Activated naive CD8-positive, alpha-beta T cell treated with anti-CD3 and anti-CD28 coated beads for 36 hours (primary cell): ENCODE measurements at places on chromosomes 6 and 20. TPM values are rescaled to one million over a fixed set of nuclear protein-coding genes. Genes with fewer than 3 reads are reported as not detected.

- H3K36me3 ChIP-seq = peaks cover 6% of the 10 kb centered on the region
- no peak overlapping the region for H3K27ac ChIP-seq
- DNase-seq = no peak
- no peak overlapping the region for H3K4me3 ChIP-seq
- H3K4me1 ChIP-seq = no peaks in the 10 kb centered on the region
- H3K27me3 ChIP-seq = no peaks in the 10 kb centered on the region
These were observed 147.1 kb downstream of the PREX1 start for GRCh38 chr20:48680650-48681049.

GRCh38 chr6:170405311-170405975 is 98.9 kb downstream of the FAM120B start:
- no peak overlapping the region for H3K4me3 ChIP-seq
- no peaks in the 10 kb centered on the region for H3K27me3 ChIP-seq
- H3K27ac ChIP-seq = peak overlapping the region; percentile 21
- no peaks in the 10 kb centered on the region for H3K4me1 ChIP-seq
- no peak for DNase-seq
- peaks cover 24% of the 10 kb centered on the region for H3K36me3 ChIP-seq

DNA sequence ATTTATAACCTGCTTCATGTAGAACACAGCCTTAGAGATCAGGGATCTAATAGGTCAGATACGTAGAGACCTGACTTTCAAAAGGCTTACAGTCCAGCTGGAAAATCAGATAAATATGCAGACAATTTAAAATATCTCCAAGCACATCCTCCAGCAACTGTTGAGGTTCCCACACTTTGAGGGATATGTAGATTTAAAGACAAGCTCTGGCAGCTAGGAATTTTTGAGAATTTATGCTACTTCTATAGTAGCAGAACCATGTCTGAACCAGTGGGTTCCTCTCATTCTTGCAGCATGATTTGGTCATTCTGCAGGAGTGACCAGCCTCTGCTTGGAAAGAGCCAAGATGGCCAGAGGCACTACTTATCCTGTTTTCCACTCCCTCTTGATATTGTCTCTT is 60.5 kb downstream of the CYB5R4 start:
- no peaks in the 10 kb centered on the region for H3K27me3 ChIP-seq
- no peak overlapping the region for H3K27ac ChIP-seq
- no peak for DNase-seq
- H3K4me3 ChIP-seq = no peak overlapping the region

- H3K27ac ChIP-seq = no peak overlapping the region
- H3K36me3 ChIP-seq = no peaks in the 10 kb centered on the region
- DNase-seq = no peak
- peaks cover 28% of the 10 kb centered on the region for H3K27me3 ChIP-seq
These were observed 2.8 kb downstream of the COL9A3 start for GRCh38 chr20:62819494-62820174.

GRCh38 chr6:53725791-53726575 is 60.4 kb upstream of the KLHL31 start:
- no peak overlapping the region for H3K4me3 ChIP-seq
- no peak overlapping the region for H3K27ac ChIP-seq
- peaks cover 2% of the 10 kb centered on the region for H3K4me1 ChIP-seq
- H3K36me3 ChIP-seq = no peaks in the 10 kb centered on the region
- peak; percentile 66 for DNase-seq

DNA sequence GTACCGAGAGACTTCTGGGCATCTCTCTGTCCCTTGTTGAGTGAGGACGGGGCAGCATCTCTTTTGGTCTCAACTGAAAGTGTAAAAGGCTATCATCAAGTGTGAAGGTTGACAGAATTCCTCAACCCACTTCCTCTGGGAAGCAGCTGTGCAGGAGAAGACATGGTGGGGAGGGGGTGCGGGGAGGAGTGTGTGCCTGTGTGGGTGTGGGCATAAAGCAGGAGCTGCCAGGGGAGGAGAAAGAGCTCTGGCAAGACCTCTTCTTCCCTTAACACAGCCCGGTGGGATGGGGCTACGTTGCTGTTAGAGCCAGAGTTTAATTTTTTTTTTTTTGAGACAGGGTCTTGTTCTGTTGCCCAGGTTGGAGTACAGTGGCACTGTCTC is 31.8 kb downstream of the CPXM1 start:
- H3K4me3 ChIP-seq = no peak overlapping the region
- peaks cover 7% of the 10 kb centered on the region for H3K27me3 ChIP-seq
- no peak for DNase-seq

GRCh38 chr6:70474751-70475150 is 61.4 kb downstream of the FAM135A start:
- no peak for DNase-seq
- H3K4me3 ChIP-seq = no peak overlapping the region
- no peaks in the 10 kb centered on the region for H3K4me1 ChIP-seq

DNA sequence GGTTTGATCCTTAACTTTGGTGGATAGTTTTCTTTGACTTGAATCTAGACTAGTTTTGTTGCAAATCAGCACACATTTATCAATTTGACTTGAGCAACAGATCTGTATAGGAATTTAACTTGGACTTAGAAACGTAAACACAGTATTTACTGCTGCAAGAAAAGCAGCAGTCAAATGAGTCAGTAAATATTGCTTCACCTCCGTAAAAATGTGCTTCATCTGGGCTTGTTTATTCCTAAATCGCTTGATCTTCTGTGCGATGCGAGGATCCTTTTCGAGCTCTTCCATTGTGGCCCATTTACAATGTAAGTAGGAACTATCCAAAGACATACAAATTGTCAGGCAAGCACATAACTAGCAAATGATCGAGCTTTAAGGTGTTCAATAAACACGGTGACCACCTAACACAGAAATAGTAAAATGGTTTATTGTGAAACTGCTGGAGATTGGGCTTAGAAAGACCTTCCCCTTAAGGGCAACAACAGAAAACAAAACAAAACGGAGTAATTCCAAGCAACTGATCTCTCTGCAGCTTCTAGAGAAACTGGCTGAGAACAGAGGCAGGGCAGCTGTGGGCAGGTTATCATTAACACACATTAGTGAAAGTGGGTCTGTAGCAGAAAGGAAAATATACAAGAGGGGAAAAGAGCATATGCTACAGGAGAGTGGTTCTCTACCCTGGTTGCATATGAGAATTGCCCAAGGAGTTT is 120.8 kb downstream of the CHD6 start:
- H3K36me3 ChIP-seq = peaks cover 4% of the 10 kb centered on the region
- no peak for DNase-seq
- no peaks in the 10 kb centered on the region for H3K4me1 ChIP-seq
- no peaks in the 10 kb centered on the region for H3K27me3 ChIP-seq

GRCh38 chr6:106417572-106418147 is 57.1 kb downstream of the CRYBG1 start:
- no peaks in the 10 kb centered on the region for H3K36me3 ChIP-seq
- no peak overlapping the region for H3K4me3 ChIP-seq
- H3K27ac ChIP-seq = no peak overlapping the region
- peaks cover 6% of the 10 kb centered on the region for H3K27me3 ChIP-seq
- H3K4me1 ChIP-seq = no peaks in the 10 kb centered on the region
- no peak for DNase-seq

- no peak for DNase-seq
- peaks cover 2% of the 10 kb centered on the region for H3K36me3 ChIP-seq
- peak overlapping the region; percentile 30 for H3K27ac ChIP-seq
- peaks cover 35% of the 10 kb centered on the region for H3K4me1 ChIP-seq
- peaks cover 7% of the 10 kb centered on the region for H3K27me3 ChIP-seq
These were observed 43.3 kb downstream of the GTF2H5 start for GRCh38 chr6:158211273-158212055.

DNA sequence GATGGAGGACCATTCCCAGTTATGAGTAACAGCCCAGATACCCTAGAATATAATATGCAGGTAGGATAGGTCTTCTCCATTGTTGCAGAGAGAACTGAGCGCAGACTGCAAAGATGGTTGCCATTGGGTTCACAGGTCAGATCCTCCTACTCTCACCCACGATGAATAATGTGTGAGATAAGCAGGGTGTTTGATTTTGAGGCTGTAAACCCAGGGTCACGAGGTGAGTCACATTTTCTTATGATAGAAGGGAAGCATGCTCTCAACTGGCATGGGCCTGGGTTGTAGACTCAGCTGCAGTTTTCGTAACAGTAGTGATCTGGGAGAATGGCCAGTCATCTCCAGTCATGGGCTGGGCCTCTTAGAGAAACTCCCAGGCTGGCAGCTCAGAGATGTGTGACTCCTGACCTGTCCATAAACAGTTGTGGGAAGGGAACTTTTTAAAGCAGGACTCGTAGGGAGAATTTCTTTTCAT is 74.2 kb downstream of the CD164 start:
- DNase-seq = peak; percentile 10
- H3K27ac ChIP-seq = peak overlapping the region; percentile 59
- H3K36me3 ChIP-seq = no peaks in the 10 kb centered on the region
- peaks cover 4% of the 10 kb centered on the region for H3K27me3 ChIP-seq
- peaks cover 14% of the 10 kb centered on the region for H3K4me1 ChIP-seq
- no peak overlapping the region for H3K4me3 ChIP-seq

- no peak overlapping the region for H3K27ac ChIP-seq
- no peaks in the 10 kb centered on the region for H3K27me3 ChIP-seq
- no peak for DNase-seq
- H3K4me1 ChIP-seq = peaks cover 20% of the 10 kb centered on the region
- no peak overlapping the region for H3K4me3 ChIP-seq
These were observed 508.3 kb upstream of the ARID1B start for GRCh38 chr6:156268849-156269248.

- H3K27ac ChIP-seq = no peak overlapping the region
- peaks cover 31% of the 10 kb centered on the region for H3K4me1 ChIP-seq
- no peak overlapping the region for H3K4me3 ChIP-seq
- no peaks in the 10 kb centered on the region for H3K27me3 ChIP-seq
- DNase-seq = no peak
These were observed 6.0 kb downstream of the PARD6B start for GRCh38 chr20:50737352-50737751.

- no peak overlapping the region for H3K4me3 ChIP-seq
- no peaks in the 10 kb centered on the region for H3K27me3 ChIP-seq
- no peaks in the 10 kb centered on the region for H3K36me3 ChIP-seq
- no peaks in the 10 kb centered on the region for H3K4me1 ChIP-seq
- no peak overlapping the region for H3K27ac ChIP-seq
- DNase-seq = no peak
These were observed 113.0 kb upstream of the EYA4 start for GRCh38 chr6:133128191-133128590.

- H3K4me3 ChIP-seq = no peak overlapping the region
- H3K27ac ChIP-seq = no peak overlapping the region
- DNase-seq = no peak
- H3K4me1 ChIP-seq = no peaks in the 10 kb centered on the region
- peaks cover 4% of the 10 kb centered on the region for H3K27me3 ChIP-seq
These were observed 139.0 kb downstream of the PXDC1 start for GRCh38 chr6:3612341-3613041.

Gene DCDC2
- total RNA-seq = not detected

Gene PTK6
- total RNA-seq = 0.26 TPM

Gene LY6G6C
- total RNA-seq = not detected

Gene OR2B6
- total RNA-seq = not detected

Gene CCN6
- 0.30 TPM for total RNA-seq

Gene TDRD6
- total RNA-seq = not detected

Gene RAB23
- total RNA-seq = 1.5 TPM

Gene LINC00237
- not detected for total RNA-seq

Gene CTAGE9
- total RNA-seq = not detected
